ENCODE measurements at places on chromosomes 3 and 15.

DNA sequence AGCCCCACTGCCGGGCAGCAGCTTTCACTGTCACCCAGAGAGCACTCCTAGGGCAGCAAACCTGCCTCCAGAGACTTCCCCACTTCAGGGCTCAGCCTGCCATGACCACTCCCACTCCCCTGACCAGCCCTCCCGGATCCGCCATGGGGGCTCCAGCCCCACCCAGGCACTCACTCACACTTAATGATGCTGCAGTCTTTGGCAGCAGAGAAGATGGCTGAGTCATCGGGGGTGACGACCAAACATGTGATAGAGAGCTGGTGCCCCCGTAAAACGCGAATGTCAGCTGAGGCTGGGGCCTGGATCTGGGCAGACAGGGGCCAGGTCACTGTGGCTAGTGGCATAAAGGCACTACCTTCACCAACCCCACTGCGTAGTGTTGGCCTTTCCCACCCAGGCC is 4.7 kb downstream of the RRP9 start:
- DNase-seq: no peak

- DNase-seq: no peak
Measured at GRCh38 chr3:29465836-29466235, 185.0 kb downstream of the RBMS3 start.

- no peak for DNase-seq
Measured at GRCh38 chr3:106823701-106824100, 553.5 kb upstream of the CCDC54 start.

GRCh38 chr3:180265551-180265950 is 228.8 kb upstream of the PEX5L start:
- DNase-seq: no peak

DNA sequence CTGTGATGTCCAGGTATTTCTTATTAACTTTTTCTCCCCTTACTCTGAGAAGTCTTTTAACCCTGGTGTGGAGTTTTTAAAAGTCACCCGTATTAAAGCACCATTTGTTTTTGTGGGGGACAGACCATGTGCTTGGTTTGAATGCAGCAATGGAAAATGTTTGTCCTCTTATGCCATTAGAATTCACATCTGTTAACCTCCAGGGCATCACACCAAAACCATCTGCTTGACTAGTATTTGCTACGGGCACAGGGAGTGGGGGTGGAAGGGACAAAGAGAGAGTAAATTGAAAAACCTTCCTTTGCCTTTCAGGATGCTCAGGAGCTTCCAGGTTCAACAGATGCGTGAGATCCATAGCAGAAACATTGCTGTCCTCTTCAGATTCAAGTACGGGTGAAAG is 61.4 kb upstream of the GOLGA8B start:
- DNase-seq: no peak

GRCh38 chr3:107928084-107928445 is 162.8 kb downstream of the CD47 start:
- no peak for DNase-seq

DNA sequence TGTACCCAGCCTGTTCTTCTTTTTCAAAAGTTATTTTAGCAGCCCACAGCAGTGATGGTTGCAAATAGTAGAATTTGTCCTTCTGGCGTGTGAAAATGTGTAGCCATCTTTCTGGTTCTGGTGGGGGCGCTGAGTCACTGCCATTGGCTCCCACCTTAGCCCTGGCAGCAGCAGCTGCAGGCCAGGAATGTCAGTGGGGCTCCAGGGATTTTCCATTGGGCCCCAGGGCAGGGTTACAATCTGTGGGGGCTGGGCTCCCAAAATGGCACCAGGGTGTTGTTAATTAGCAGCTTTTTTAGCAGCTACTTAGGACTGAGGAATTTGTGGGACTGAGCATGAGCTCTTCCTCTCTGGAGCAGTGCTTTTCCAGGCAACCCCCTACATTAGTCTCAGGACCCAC is 38.9 kb downstream of the TOPAZ1 start:
- DNase-seq: no peak

Data from activated T-helper 1 cell treated with anti-CD3 and anti-CD28 coated beads, Interleukin-12 subunit alpha, Interleukin-12 subunit beta, Interleukin-2, Interleukin-4 antibody, amounts not matched to agents 30 ng/mL and 10 ng/mL and 1 ng/mL, durations not matched to agents 14 hours and 24 hours and 36 hours (primary cell).